ENCODE measurements at places on chromosomes 12 and 14.
A peak's percentile ranks its signal among the peaks of the same experiment; 100 is the strongest.

DNA sequence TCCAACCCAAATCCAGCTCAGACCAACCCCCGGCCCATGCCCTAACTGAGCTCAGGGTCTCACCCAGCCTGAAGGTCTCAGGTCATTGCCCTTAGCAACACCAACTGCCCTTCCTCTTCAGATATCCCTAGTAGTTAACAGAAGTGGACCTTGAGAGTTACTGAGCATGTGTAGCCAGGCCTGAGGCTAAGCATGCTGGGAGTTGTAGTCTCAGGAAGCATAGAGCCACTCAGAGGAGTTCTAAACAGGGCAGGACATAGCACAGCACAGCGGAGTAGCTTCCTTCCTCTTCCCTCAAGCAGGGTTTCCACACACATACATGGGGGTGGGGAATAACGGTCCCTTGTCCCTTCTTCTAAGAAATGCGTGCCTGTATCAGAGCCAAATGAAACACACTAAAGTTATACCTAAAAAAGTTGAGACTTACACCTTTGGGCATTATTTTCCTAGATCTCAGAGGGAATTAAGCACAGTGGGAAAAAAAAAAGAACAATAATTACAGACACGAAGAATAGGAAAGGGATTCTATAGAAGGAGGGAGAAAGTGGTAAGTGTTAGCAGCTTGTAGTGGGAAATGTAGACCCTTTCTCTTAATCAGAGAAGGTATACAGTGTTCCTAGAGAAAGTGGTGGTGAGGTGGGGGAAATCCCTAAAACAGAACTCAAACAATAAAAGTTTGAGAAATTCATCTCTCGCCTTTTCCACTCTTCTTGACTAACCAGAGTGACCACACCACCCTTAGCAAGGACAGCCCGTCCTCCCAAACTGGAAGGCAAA lies 4.4 kb downstream of the KMT2D start:
- DNase-seq: peak; percentile 97

DNA sequence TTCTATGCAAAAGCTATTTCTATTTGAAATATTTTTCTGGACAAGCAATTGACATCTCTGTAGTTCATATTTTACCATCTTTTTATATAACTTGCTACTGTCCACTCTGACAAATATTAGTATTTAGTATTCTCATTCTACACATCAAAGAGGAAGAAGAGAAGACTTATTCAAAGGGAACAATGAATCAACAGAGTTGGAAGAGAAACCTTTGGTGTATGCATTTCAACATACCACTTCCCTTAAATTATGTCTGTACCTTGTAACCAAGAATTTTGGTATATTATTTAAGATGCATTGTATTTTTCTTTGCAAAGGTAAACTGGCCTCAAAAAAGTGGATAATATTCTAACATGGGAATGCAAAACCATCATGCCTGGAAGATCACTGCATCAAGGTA lies 72.1 kb upstream of the DUSP6 start:
- peak; percentile 73 for DNase-seq

GRCh38 chr14:99309220-99309766 lies 37.3 kb upstream of the BCL11B start:
- DNase-seq: no peak

DNA sequence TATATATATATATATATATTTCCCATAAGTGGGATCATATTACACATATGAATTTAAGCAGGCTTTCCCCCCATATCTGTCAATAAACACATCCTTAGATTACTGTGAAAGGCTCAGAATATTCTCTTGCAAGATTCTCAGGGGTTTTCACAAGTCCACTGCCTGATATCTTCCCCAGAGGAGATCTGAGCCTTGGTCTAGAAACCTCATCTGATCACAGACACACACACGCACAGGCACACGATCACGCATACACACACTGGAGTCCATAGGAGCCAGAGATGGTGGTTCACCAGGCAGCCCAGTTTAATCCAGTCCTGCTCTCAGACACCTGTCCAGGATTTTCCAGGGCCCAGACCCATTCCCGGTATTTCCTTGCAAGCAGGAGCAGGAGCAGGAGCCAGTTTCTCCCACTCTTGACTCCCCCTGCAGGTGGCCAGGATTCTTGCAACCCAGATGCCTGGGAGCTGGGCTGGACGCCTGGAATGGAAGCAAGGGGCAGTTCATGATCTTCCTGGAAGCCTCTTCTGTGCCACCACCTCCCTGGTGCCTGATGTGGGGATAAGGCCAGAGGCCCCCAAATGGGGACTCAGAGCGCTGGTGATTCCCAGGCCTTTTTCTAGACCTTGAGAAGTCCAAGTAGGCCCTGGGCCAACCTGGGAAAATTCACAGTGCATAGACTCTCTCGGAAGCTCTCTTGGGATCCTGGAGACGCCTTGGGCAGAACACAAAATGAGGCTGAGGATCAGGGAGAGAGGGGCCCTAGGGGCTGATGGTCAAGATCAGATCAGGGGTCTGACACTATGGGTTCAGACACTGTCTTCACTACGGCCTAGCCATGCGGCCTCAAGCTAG lies 16.5 kb upstream of the KRT78 start:
- peak; percentile 62 for DNase-seq

- DNase-seq: peak; percentile 38
These were observed 66.4 kb upstream of the MAP1LC3B2 start for GRCh38 chr12:116492703-116493324.
